ENCODE measurements at places on chromosomes 16 and 17.

DNA sequence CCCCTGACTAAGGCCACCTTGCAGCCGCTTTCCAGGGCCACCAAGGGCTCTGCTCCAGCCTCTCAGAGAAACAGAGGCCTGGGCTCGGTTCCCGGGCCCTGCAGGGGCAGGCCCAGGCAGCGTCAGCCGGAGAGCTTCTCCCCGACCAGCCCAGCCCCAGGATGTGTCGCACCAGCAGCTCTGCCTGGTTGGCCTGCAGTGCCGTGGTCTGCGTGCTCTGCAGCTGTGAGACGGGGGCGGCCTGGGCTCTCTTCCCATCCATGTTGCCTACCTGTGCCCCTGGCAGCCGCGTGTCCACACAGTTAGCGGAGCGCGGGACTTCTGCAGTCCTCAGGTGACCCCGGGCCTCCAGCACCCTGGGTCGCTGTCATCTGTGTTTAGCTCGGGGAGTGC lies 4.8 kb downstream of the IGFALS start:
- no peak for DNase-seq

- DNase-seq: no peak
These were observed 522 bp upstream of the GLG1 start for GRCh38 chr16:74607310-74607961.

- DNase-seq: no peak
These were observed 214.1 kb downstream of the SEC14L1 start for GRCh38 chr17:77354670-77355455.

- peak; percentile 60 for DNase-seq
These were observed 89.1 kb upstream of the GNAO1 start for GRCh38 chr16:56102183-56102686.

DNA sequence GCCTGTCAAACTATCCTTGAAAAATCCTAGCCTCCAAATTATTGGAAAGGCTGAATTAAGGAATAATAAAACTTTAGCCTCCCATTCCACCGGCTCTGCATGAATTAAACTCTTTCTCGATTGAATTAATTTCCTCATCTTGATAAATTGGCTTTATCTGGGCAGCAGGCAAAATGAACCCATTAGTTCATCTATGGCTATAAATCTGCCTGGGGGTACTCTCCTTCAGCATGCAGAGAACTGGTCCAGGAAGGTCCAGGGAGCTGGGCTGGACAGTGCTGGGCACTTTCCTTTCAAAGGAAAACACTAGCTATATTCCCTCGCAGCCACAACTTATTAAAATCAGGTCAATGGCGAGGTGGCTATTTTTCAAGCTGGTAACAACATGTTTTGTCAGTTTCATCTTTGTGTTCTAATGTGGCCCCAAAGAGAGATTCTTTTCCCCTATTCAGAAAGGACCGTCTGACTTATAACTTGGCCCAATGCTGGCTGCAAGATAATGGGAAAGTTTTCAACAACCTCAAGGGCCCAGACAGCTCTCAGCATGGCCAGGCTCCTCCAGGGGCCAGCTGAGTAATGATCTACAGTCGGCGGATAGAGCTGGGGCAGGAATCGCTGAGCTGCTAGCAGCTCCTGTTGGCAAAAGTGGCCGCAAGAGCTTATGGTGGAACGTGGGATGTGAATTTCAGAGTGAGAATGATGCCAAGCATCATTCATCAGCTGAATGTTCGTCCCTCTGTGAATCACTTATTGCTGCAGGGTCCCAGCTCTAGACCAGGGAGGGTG lies 326.9 kb downstream of the SLC39A11 start:
- DNase-seq: no peak

DNA sequence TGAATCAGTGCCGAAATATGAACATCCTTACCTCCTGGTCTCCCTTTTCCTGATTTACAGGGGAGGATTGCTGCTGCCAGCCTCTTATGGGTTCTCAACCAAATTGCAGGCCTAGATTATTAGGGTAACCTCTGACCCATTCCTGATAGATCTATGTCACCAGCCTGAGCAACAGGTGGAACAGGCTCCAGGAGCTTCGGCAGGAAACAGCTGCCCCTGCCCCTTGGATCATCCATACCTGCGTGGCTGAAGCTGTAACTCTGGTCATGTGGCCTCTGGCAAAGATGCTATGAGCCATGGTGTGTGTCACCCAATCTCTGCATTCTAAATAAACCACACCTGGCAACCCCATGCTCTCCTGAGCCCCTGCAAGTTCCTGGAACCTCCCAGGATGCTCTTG lies 18.4 kb upstream of the RBBP6 start:
- DNase-seq: no peak

GRCh38 chr17:32523017-32523680 lies 36.4 kb downstream of the CDK5R1 start:
- DNase-seq: no peak

DNA sequence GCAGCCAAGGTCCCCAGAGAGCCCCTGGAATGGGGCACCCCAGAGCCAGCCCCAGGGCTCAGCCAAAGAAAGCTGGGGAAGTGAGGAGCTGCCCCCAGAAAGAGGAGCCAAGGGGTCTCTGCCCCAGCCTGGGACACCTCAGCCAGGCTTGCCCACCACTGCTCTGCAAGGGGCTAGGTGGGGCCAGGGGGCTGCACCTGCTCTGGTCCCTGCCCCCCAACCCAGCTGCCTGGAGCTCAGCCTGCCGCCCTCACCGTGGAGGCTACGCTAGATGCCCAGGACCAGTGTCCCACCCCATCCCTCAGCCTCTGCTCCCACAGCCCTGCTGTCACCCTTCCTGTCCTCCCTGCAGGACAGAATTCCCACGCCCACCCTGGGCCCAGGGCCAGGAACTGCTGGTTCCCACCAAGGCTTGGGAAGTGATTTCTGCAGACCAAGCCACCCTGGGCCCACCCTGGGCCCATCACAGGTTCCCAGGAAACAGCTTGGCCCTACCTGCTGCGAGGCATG lies 28.1 kb upstream of the KRT17 start:
- no peak for DNase-seq

- DNase-seq: no peak
These were observed 103.1 kb downstream of the SOX9 start for GRCh38 chr17:72223866-72224291.

DNA sequence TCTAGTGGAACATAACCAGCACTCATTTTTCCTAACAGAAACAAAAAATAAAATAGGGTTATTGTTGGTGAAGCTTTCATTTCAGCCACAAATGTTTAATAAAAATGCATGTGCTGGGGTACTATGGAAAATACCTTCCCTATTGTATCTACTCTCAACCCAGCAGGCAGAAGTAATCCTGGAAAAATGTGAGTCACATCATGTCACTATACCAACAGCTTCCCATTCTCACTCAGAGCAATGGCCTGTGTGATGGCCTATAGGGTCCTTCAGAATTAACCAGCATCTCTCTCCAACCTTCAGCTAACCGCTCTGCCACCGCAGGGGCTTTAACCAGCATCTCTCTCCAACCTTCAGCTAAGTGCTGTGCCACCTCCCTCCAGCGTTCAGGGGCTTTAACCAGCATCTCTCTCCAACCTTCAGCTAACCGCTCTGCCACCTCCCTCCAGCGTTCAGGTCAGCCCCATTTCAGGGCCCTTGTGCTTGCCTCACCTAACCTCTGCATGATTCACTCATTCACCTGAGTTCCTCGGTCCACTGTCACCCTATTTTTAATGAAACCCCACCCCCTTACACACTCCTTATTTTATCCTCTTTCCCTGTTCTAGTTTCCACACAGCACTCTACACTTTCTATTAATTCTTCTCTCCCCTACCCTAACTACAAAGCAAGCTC lies 34.0 kb downstream of the UBE2G1 start:
- no peak for DNase-seq

- no peak for DNase-seq
These were observed 18.5 kb downstream of the CYTH1 start for GRCh38 chr17:78763561-78763960.

GRCh38 chr16:75252946-75253911 lies 1.8 kb upstream of the BCAR1 start:
- DNase-seq: no peak

- no peak for DNase-seq
These were observed 2.7 kb downstream of the TOM1L1 start for GRCh38 chr17:54903375-54903774.

DNA sequence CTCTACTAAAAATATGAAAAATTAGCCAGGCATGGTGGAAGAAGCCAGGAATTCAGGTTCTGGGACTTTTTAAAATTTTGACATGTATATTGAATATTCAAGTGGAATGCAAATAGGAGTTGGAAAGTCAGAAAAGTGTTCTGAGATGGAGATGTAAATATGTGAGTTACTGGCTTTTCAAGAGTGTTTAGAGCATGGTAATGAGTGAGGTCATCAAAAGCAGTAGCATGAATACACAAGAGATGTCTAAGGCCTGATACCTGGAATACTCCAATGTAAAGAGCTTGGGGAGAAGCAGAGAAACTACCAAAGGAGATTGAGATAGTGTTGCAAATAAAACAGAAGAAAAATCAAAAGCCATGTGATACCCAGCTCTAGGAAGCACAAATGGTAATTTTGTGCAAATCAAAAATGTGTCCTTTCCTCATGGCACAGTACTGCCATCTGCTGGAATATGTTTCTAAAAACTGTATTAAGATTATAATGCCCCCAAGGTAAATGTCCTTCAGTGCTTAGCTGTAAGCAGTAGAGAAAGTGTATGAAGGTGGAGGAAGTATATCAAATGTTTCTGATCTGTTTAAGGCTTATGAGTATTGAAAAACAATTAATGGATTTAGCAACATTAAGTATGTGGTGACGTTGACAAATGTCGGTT lies 908.4 kb downstream of the KCNJ18 start:
- DNase-seq: no peak

GRCh38 chr16:53415504-53415903 lies 18.8 kb upstream of the RBL2 start:
- no peak for DNase-seq

Data from head of caudate nucleus (tissue), 42 donors.